Activated T-cell treated with anti-CD3 and anti-CD28 coated beads for 48 hours (primary cell): ENCODE measurements at places on chromosomes 7 and 10.

DNA sequence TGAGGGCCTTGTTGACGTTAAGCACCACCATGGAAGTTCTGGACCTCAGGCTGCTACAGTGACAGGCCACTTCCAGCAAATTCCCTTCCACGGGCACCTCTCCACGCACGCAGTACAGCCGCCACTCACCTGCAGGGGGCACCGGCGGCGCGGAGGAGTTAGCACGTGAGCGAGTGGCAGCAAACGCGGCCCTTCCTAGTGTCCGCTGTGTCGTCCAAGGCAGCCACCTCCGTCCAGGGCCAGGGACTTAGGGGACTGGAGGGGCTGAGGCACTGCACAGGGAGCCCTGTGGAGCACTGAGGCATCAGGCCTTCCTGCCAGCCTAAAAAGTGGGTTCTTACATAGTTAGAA lies 164.4 kb downstream of the SVIL start:
- DNase-seq: no peak

DNA sequence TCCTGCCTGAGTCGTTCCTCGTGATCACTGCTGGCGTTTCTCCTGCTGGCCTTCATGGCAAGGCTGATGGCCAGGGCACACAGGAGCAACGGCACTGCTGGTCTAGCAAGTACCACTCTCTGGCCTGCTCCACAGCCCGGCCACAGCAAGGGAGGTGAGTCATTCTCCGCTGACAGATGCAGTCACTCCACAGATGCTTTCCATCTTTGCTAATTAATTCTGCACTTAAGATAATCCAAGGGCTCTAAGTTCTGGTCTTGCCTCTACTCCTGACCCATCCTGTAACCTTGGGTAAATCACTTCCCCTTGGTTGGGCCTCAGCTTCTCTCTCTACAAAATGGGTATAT lies 244.4 kb downstream of the RPS24 start:
- no peak for DNase-seq

GRCh38 chr10:99676426-99676825 lies 17.1 kb downstream of the ENTPD7 start:
- no peak for DNase-seq

GRCh38 chr7:2734751-2735571 lies 47.0 kb downstream of the AMZ1 start:
- no peak for DNase-seq

- no peak for DNase-seq
Measured at GRCh38 chr7:44104860-44105771, 971 bp downstream of the AEBP1 start.

DNA sequence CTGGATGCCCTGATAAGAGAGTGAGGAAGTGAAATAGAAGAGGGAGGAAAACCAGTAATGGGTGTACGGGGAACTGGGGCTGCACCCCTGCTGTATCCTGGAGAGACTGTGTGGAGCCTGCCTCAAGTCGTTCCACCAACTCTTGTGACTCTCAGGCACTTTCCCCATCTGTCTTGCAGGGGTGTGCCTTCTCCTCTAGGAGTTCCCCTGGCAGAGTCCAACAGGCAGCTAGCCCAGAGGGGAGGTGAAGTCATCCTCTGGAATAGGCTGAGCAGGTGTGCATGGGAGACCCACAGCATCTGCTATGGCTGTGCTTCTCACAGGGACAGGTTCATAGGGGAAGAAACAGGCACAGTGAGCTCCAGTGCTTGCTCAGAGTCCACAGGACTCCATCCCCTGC lies 46.8 kb downstream of the WIPF3 start:
- no peak for DNase-seq

GRCh38 chr7:91137788-91138368 lies 126.4 kb upstream of the FZD1 start:
- no peak for DNase-seq

- no peak for DNase-seq
Measured at GRCh38 chr10:103776878-103777591, 78.3 kb downstream of the SH3PXD2A start.

GRCh38 chr7:46003896-46004875 lies 83.1 kb upstream of the IGFBP3 start:
- no peak for DNase-seq

DNA sequence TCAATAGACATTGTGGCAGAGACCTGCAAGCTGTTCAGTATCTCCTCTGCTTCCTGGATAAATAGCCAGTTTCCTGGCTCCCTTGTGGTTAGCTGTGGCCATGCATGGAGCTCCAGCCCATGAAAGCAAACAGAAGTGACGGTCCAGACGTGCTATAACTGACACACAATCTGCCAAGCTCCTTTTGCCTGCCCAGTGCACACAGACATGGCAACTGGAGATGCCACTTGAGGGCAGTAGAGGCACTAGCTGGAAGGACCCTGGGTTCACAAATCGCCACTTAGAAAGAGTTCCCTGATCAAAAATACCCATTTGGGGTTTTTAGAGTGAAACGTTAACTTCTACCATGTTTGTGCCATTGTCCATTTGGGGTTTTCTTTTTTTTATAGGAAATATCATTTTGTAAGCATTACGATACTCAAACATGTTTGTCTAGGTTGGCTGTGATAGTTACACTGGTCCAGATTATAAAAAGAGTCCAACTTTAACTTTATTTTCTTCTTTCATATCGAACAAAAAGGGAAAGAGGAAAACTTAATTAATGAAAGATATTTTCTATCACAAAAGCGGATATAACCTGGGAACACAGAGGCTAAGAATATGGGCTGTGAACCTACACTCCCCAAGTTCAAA lies 31.3 kb downstream of the KIN start:
- DNase-seq: no peak

DNA sequence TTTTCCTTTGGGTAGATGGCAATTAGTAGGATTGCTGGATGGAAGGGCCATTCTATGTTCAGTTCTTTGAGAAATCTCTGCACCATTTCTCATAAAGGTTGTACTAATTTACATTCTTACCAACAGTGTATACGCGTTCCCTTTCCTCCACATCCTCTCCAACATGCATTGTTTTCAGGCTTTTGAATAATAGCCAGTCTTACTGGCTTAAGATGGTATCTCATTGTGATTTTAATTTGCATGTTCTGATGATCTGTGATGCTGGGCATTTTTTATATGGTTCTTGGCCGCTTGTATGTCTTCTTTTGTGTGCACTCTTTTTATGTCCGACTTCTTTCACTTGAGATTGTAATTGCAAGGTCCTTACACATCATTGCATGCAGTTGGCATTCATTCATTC lies 11.7 kb downstream of the CLIP2 start:
- DNase-seq: no peak

- DNase-seq: no peak
Measured at GRCh38 chr7:158378978-158379377, 208.6 kb downstream of the PTPRN2 start.

- no peak for DNase-seq
Measured at GRCh38 chr7:141872931-141873330, 31.6 kb upstream of the PRSS37 start.

- no peak for DNase-seq
Measured at GRCh38 chr7:95213809-95214492, 110.4 kb downstream of the PON1 start.

DNA sequence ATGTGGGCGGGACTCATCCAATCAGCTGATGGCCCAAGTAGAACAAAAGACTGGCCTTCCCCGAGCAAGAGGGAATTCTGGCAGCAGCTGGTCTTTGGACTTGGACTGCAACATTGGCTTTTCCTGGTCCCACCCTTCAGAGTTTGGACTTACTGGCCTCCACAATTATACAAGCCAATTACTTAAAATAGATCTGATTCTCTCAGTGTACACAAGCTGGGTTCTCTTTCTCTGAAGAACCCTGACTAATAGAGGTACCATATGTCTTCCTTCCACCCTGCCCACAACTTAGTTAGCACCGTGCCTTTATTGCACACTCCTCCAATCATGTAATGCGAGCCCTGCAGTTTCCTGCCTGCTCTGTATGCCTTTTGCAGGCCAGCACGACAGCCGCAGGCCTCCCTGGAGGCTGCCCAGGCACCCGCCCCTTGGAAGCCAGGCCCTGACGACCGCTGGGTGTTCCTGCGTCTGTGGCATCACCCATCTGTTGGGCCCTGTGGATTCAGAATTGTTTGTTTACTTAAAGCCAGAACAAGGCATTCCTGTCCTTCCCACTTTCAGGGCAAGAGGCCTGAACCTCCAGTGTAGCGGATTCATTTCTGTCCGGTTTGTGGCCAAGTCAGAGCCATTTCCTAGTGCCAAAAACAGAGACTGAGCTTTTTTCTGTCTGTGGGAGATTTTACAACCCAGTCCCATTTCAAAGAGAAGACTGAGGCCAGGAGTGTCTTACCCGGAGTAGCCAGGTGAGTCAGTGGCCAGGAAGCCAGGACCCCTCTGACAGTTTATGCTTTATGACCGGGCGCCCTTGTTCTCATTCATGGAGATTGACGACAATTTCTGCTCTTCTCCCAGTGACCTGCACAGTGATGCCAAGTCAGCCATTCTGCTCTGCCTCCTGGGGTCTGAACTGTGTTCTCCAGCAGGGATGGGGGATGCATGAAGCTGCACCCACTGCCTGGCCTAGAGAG lies 968 bp upstream of the INMT start:
- no peak for DNase-seq

- DNase-seq: no peak
Measured at GRCh38 chr10:104521901-104522694, 119.0 kb upstream of the SORCS3 start.

- DNase-seq: no peak
Measured at GRCh38 chr10:110836706-110837105, 35.0 kb upstream of the PDCD4 start.
